ENCODE measurements at places on chromosomes 5 and 9. TPM values are rescaled to one million over a fixed set of nuclear protein-coding genes. Genes with fewer than 3 reads are reported as not detected.

PCDHA13 gene
- 0.26 TPM for total RNA-seq

PCDHGB7 gene
- 3.3 TPM for total RNA-seq

PCDHGB1 gene
- total RNA-seq, result under 0.01 TPM

HAVCR2 gene
- total RNA-seq, result 0.53 TPM

SLC2A8 gene
- total RNA-seq, result 7.0 TPM

PCDHB10 gene
- 0.13 TPM for total RNA-seq

RFESD gene
- total RNA-seq, result 2.2 TPM

TMOD1 gene
- total RNA-seq, result not detected

KIF12 gene
- not detected for total RNA-seq

SLC27A6 gene
- 0.13 TPM for total RNA-seq

FRRS1L gene
- total RNA-seq, result not detected

TRIP13 gene
- 0.77 TPM for total RNA-seq

HBEGF gene
- 23.8 TPM for total RNA-seq

SPINK7 gene
- 13.7 TPM for total RNA-seq

RAB14 gene
- 28.4 TPM for total RNA-seq

GPX8 gene
- total RNA-seq, result 12.1 TPM

SLC22A4 gene
- total RNA-seq, result 0.26 TPM

PPP1R26 gene
- 27.9 TPM for total RNA-seq

PDE6A gene
- total RNA-seq, result not detected

DDX4 gene
- under 0.01 TPM for total RNA-seq

LOX gene
- total RNA-seq, result 1.4 TPM

TAF1L gene
- total RNA-seq, result under 0.01 TPM

TXNDC8 gene
- not detected for total RNA-seq

LHX3 gene
- not detected for total RNA-seq

SIT1 gene
- not detected for total RNA-seq
